ENCODE measurements at places on chromosomes 3 and 15.

- peak; percentile 56 for DNase-seq
These were observed 95.0 kb upstream of the FNDC3B start for GRCh38 chr3:171944118-171945016.

GRCh38 chr15:38868326-38869114 is 303.9 kb upstream of the RASGRP1 start:
- peak; percentile 83 for DNase-seq

- no peak for DNase-seq
These were observed 9.1 kb downstream of the VPS8 start for GRCh38 chr3:184821034-184821433.

- DNase-seq: no peak
These were observed 8.6 kb upstream of the NR2F2 start for GRCh38 chr15:96321639-96322535.

- no peak for DNase-seq
These were observed 43.4 kb downstream of the SLC6A6 start for GRCh38 chr3:14445773-14446172.

GRCh38 chr3:71189480-71189879 is 394.0 kb downstream of the FOXP1 start:
- peak; percentile 19 for DNase-seq

DNA sequence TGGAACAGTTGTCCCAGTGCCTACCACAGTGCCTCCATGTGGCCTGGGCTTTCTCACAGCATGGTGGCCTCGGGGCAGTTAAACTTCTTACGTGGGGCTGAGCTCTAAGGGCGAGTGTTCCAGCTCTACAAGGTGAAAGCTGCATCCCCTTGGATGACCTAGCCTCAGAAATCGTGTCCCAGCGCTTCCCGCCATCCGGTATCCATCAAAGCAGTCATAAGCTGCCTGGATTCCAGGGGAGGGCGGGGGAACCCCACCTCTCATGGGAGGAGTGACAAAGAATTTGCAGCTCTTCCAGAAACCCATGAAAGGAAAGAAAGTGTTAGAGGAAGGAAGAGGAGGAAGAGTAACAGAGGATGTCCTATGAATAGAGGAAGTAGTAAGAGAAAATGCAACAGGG is 45.8 kb upstream of the CCDC174 start:
- DNase-seq: no peak

- DNase-seq: peak; percentile 94
These were observed 154.3 kb upstream of the BHLHE40 start for GRCh38 chr3:4824926-4825325.

DNA sequence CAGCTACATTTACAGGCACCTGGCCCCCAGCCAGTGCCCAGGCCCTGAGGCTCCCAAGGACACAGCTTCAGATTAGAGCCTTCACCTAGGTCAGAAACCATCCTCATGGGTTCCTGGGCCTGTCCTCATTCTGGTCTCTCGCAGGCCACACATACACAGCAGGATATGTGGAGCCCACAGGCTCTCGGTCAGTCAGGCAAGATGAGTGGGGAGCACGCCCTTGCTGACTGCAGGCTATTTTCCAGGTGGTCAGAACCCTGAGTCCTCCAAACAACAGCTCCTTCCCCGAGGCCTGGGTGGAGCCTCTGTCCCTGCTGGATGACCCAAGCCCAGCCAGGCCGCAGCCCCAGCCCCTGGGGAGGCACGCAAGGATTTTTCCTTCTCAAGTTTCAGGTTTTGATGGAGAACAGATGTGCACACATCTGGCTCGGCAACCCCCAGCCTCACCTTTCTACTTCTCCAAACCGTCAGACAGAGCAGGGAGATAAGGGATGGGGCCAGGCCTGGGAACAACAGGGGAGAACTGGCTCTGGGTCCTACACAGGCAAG is 1.6 kb downstream of the STRA6 start:
- DNase-seq: peak; percentile 65

- no peak for DNase-seq
These were observed 219.8 kb downstream of the STT3B start for GRCh38 chr3:31752305-31753049.
